ENCODE measurements at places on chromosomes 11 and 22. TPM values are rescaled to one million over a fixed set of nuclear protein-coding genes. Genes with fewer than 3 reads are reported as not detected.

The LSP1 gene
- 9.9 TPM for total RNA-seq

DNA sequence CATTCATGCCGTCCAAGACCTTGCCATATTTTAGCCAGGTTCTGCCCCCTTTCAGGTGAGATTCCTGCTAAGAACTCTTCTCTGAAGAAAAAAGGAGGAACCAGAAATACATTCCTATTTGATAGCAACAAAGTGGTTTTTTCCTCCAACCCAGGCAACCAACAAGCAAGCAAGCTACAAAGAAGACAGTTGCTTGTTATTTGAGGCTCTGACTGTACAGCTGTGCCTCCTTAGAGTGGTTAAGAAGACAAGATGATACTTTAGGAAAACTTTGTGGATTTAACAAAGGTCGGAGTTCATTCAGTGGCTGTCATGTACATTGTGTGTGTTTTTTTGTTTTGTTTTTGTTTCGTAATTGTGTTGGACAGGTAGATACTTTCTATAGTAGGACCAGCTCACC is 21.7 kb downstream of the TEAD1 start:
- no peak for DNase-seq

- DNase-seq = no peak
These were observed at the start of gene PLAAT2 for GRCh38 chr11:63563201-63564055. PLAAT2 (minus strand) TSS chr11:63563379; CDS start chr11:63563324, 55 bp downstream.

The PLA2G3 gene
- 0.49 TPM for total RNA-seq

- DNase-seq = no peak
These were observed 68.0 kb downstream of the RNF169 start for GRCh38 chr11:74816664-74817063.

- DNase-seq = peak; percentile 79
These were observed at the start of gene RIN1 for GRCh38 chr11:66336234-66337102. RIN1 (minus strand) TSS chr11:66336434; CDS start chr11:66336402, 32 bp downstream.

GRCh38 chr11:6664551-6664950 is 8.9 kb upstream of the DCHS1 start:
- no peak for DNase-seq

DNA sequence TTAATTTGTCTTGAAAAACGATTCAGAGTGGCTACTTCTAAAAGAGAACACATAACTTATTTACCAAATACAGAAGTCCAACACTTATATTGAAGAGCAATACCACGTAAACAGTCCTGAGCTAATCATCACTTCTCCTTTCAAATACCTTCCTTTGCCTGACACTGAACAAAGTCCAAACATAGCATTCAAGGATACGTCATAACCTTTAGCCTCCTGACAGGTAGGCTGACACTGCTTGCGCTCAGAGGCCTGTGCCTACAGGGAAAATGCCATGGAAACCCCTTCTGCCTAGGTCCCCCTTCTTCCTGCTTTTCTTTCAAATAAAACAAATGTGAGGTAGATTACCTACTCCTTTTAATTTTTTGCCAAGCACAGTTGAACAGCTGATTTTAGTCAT is 510.0 kb downstream of the INSC start:
- DNase-seq = no peak

- no peak for DNase-seq
These were observed 12.5 kb upstream of the MB start for GRCh38 chr22:35629406-35630216.

The SCUBE2 gene
- total RNA-seq = 8.3 TPM

GRCh38 chr11:45147891-45148675 is 1.6 kb downstream of the PRDM11 start:
- no peak for DNase-seq

The OVCH2 gene
- total RNA-seq = not detected

DNA sequence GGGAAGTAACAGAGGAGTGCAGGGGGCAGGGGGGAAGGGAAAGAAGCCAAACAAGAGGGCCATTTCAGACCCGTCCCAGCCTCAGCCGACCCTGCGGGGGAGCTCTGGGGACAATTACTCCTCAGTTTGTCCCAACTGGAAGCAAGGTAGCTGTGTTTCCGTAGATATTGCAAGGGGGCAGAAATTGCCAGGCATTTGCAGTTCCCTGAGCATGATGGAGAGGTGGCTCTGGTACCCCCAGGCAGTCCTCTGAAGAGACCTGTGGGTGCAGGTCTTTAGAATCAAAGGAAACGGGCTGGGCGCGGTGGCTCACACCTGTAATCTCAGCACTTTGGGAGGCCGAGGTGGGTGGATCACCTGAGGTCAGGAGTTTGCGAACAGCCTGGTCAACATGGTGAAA is 13.8 kb upstream of the JAM3 start:
- DNase-seq = no peak

GRCh38 chr11:68998390-68998911 is 14.6 kb downstream of the MRGPRF start:
- DNase-seq = peak; percentile 24

DNA sequence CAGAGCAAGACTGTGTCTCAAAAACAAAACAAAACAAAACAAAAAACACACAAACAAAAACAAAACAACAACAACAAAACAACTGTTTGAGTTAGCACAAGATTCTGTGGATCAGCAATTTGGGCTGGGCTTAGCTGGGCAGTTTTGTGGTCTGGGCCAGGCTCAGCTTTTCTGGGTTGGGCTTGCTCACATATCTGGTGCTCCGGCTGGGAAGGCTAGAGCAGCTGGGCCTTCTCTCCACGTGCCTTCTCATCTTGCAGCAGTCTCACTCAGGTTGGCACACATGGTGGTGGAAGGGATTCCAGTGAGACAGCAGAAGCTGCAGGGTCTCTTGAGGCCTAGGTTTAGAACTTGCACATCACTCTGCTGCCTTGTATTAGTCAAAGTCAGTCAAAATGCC is 35.7 kb downstream of the EIF3F start:
- DNase-seq = no peak

DNA sequence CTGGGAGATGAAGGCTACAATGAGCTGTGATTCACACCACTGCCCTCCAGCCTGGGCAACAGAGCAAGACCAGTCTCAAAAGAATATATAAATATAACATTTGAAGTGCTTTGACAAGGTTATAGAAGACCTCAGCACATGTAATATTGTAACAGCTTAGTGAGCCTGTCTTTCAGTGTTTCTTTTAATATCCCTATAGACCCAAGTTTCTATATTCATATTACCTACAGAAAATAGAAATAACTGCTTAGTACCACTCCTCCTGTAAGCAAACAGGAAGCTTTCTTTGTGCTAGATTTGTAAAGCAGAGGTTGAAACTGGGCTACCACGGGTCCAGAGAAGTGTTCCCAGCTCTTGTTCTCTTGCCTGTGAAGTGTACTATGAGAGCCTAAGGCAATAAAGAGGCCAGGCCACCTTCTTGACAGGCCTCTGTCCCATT is 68.2 kb downstream of the PPP2R1B start:
- DNase-seq = no peak

DNA sequence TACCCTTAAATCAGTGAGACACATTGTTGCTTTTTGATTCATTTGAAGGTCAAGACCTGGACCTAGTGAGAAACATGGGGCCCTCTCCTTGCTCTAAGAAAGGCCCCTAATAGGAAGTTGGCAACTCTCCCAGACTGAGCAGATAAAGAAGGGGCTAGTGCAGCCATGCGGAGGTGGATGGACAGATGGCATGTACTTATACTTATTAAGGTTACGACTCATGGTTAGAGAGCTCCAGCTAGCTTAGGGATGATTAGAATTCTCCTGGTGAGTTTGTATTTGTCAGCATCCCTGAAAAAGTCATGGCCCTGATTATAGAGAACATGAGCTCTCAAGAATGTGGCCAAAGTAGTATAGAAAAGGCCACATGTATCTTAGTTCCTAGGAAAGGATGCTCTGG is 112.1 kb upstream of the BDNF start:
- no peak for DNase-seq

The CCDC188 gene
- 1.5 TPM for total RNA-seq

The TRIM6 gene
- total RNA-seq = 1.7 TPM
